ENCODE measurements at places on chromosomes 3 and 15.
A peak's percentile ranks its signal among the peaks of the same experiment; 100 is the strongest.

- DNase-seq = no peak
Observed at GRCh38 chr15:98403169-98403568, 245.2 kb upstream of the IGF1R start.

GRCh38 chr15:90191794-90192509 lies 9.2 kb upstream of the SEMA4B start:
- DNase-seq = peak; percentile 37

DNA sequence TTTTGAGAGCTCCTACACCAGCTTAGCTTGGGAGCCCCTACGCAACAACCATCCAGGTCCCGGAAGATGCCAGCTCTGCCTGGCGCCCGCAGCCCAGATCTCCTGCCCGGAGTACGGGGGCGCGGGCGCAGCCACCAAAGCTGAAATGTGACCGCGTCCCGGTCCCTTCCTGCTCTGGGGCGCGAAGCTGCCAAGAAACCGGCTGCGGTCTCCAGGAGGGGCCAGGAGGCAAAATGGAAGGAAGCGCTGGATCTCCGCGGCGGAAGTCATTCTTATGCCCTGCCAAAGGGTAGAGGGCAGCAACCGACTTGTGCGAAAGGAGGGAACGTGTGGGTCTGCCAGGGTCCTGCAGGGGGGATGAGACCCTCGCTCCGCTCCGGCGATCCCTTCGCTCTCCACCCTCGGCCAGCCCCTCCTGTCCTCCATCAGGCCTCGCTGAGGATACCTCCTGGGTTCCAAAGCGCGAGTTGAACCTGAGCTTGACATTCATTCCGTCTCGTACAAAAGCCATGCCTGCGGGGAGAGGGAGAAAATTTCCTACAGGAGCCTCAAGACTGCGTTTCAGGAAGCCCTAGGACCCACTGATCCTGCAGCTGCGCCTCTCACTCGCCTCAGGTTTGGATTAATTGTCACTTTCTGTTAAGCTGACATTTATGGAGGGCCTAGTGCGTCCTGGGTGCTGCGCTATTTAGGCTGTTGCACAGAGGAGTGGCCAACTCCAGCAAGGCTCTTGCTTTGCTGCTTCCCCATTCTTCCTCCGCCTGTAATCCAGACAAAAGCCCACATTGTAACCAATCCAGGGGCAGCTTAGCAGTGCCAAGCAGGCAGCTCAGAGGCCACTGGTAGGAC lies 98.3 kb upstream of the VGLL3 start:
- DNase-seq = peak; percentile 86

DNA sequence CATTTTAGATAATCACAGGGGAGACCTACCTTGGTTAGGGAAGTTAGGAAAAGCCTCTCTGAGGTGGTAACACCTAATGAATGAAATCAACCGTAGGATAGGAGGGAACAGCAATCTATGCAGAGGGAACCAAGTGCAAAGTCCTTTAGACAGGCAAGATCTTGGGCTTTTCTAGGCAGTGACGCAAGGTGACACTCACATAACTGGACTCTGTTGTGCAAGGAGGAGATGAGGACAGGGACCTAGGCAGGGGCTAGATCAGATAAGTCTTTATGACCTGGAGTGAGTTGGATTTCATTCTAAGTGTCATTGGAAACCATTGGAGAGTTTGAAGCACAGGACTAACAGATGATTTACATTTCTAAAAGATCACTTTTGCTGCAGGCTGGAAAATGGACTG lies 4.6 kb upstream of the LMOD3 start:
- no peak for DNase-seq

DNA sequence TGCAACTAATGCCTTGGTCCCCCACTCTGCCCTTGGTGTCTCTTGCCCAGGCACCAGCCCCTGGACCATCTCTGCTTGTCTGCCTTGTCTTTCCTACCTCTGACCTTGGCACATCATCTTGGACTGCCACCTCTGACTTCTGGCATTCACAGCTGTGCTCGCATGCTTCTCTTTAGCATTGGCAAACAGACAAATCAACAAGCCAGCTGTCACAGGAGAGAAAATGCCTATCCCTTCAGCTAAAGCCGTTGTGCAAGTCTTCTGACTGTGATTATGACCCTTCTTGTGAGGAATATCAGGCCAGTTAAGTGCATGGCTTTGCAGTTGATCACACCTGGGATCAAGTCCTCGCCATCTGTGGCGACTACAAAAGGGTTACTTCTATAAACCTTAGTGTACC lies 84.6 kb downstream of the PRICKLE2 start:
- no peak for DNase-seq

GRCh38 chr3:121473001-121473400 lies 72.8 kb downstream of the POLQ start:
- no peak for DNase-seq

DNA sequence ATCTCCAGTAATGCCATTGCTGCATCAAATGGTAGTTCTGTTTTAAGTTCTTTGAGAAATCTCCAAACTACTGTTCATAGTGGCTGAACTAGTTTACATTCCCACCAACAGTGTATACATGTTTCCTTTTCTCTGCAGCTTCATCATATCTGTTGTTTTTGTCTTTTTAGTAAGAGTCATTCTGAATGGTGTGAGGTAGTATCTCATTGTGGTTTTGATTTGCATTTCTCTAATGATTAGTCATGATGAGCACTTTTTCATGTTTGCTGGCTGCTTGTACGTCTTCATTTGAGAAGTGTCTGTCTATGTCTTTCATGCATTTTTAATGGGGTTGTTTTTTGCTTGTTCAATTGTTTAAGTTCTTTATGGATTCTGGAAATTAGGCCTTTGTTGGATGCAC lies 10.2 kb upstream of the GCSAM start:
- DNase-seq = no peak

GRCh38 chr3:126807795-126808194 lies 103.8 kb downstream of the CHCHD6 start:
- DNase-seq = no peak

DNA sequence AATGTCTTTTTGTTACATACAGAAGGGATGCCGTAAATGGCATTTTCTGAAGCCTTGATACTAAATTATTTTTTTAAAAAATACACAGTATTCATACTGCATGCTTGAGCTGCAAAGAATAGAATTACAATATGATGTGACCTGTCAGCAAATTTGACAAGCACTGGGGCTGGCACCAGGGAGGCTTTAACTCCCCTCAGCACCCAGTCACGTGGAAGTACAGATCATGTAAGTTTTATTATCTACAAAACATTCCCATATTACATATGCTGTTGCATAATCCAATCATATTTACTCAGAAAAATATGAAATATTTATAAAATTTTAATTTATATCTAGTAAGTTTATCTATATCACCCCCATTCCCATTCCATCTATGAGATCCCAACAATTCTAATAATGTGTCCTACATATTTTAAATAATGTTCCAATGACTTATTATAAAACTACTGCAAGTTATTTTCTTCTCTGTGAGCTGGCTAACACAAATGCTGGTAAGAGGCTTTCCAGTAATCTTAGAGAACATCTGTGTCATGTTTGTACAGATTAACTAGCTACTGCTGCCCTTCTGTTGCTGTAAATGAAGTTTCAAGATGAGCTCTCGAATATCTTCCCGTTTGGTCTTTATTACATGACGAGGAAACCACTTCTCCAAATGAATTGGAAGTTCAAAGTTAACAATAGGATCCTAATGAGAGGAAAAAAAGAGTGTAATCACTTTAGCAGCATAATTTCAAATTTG lies 5.2 kb upstream of the IMPG2 start:
- DNase-seq = peak; percentile 50

GRCh38 chr3:166785876-166786275 lies 594.2 kb downstream of the ZBBX start:
- DNase-seq = no peak

- DNase-seq = no peak
Observed at GRCh38 chr3:64607032-64607551, 80.7 kb downstream of the ADAMTS9 start.

GRCh38 chr15:100332231-100332630 lies 9.5 kb downstream of the ADAMTS17 start:
- DNase-seq = no peak

GRCh38 chr3:17023006-17023664 lies 138.4 kb downstream of the PLCL2 start:
- DNase-seq = no peak

GRCh38 chr3:112335434-112335781 lies 2.5 kb downstream of the CD200 start:
- no peak for DNase-seq

DNA sequence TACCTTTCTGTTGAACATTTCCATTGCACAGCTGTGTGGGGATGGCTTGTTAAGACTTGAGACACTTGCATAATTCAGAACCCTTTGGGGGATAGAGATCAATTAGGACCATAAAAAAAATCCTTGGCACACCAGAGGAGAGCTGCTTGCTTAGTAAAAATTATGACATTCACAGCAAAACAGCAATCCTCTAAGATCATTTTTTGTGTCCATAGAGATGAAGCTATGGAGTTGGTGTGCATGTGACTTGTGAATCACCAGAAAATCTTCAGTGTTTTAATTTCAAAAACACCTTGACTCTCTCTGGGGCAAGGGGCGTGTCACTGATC lies 7.7 kb downstream of the COL8A1 start:
- no peak for DNase-seq

DNA sequence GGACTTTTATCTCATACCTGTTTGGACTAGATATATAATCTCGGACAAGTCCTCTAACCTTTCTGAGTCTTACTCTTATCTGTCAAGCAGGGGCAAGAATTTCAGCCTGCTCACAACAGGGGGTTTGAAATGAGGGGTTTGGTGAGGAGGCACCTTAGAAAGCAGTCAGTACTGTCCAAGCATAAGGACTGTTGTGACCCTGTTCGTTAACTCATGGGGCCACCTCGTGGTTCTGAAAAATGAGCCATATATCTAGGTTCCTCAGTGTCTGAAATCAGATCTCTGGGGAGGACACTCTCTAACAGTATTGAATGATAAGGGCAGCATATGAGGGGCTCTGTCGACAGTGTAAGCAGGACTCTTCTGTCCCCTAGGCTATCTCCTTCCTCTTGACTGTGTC lies 7.2 kb upstream of the TIMP4 start:
- no peak for DNase-seq

- no peak for DNase-seq
Observed at GRCh38 chr15:93088981-93089726, at the start of gene RGMA. Gene RGMA (minus strand): TSS chr15:93089211. CDS start chr15:93088932, 279 bp downstream.

GRCh38 chr15:88152672-88153071 lies 103.9 kb downstream of the NTRK3 start:
- DNase-seq = no peak

DNA sequence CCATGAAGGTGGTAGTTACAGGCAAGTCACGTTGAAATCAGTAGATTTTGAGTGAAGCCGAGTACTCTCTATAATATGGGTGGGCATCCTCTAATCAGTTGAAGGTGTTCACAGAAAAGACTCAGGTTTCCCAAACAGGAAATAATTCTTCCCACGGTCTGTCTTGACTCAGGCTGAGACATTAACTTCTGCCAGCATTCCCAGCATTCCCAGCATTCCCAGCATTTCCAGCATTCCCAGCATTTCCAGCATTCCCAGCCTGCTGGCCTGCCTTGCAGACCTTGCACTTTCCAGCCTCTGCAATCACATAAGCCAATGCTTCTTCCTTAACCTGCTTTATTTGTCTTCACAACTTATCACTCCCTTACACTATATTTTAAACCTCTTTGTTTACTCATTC lies 542.3 kb upstream of the ROBO2 start:
- peak; percentile 1 for DNase-seq

- no peak for DNase-seq
Observed at GRCh38 chr3:23239211-23240068, 36.3 kb downstream of the UBE2E2 start.

DNA sequence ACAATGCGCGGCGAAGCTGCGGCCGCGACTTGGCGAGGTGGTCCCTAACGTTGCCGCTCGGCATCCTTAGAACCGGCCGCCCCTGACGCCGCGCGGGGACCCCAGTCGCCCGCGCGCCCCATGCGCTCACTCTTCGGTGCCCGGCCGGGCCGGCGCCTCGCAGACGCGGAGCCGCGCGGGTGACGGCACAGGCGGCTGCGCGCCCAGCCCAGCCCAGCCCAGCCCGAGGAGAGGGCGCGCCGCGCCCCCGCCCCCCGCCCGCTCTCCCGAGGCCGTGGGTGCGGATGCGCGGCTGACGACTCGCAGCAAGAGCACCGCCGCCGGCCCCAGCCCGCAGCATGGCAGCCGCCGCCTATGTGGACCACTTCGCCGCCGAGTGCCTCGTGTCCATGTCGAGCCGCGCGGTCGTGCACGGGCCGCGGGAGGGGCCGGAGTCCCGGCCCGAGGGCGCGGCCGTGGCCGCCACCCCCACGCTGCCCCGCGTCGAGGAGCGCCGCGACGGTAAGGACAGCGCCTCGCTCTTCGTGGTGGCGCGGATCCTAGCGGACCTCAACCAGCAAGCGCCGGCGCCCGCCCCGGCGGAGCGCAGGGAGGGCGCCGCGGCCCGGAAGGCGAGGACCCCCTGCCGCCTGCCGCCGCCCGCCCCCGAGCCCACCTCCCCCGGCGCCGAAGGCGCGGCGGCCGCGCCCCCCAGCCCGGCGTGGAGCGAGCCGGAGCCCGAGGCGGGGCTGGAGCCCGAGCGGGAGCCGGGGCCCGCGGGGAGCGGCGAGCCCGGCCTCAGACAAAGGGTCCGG lies 437 bp downstream of the KLF13 start:
- DNase-seq = no peak

DNA sequence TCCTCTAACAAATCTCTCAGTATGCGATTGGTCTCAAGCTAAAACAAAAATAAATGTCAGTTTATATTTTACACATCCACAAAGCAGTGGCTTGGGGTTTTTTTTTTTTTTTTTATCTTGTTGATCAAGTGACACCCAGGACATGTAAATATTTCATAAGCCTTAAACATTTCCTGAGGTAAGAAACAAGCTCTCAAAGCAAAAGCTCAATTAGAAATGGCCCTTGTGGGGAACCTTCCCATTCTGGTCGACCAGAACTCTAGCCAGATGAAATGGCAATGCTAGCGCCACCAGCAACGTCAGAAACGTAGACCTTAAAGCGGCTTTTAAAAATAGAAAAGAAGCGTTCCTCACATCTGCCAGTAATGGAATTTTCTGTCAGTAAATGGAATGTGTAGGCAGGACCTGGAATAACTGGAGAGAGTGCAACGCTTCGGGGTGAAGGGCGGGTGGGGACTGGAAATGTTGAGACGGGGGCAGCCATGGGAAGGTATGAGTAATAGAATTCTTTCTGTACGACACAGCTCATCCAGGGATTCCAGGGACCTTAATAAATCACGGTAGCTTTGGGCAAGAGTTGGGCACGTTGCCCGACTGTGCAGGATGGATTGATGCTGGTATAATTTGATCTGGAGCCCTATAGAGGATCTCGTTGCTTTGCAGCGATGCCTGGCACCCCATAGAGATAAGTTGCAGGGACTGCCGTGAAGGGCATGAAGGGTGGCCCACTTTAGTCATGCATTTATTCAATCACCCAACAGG lies 44.4 kb downstream of the BTD start:
- peak; percentile 52 for DNase-seq

DNA sequence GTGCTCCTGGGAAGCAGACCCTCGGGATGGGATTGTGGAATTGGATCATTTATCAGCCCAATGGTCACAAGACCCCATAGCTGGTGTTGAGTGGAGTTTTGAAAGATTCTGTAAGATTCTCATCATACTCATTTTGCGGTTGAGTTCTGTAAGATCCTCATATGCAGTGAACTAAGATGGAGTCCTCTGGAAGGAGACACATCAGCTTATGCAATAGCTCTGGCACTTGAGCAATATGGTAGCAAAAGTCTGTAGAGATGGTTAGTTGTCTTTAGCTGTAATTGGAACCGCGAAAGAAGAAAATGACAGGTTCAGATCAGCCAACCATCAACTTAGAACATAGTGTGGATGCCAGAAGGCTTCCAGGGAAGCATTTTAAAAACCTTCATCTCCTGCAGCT lies 184.5 kb upstream of the TSC22D2 start:
- DNase-seq = no peak

- peak; percentile 85 for DNase-seq
Observed at GRCh38 chr3:100463002-100463401, 29.4 kb upstream of the TMEM45A start.

- DNase-seq = no peak
Observed at GRCh38 chr15:91941871-91942658, 88.6 kb downstream of the SLCO3A1 start.
